ENCODE measurements at places on chromosomes 4 and X. TPM values are rescaled to one million over a fixed set of nuclear protein-coding genes. Genes with fewer than 3 reads are reported as not detected.

PHEX gene
- 0.37 TPM for polyA plus RNA-seq

PROM1 gene
- 44.8 TPM for polyA plus RNA-seq

SLC49A3 gene
- polyA plus RNA-seq = 4.1 TPM

DNA sequence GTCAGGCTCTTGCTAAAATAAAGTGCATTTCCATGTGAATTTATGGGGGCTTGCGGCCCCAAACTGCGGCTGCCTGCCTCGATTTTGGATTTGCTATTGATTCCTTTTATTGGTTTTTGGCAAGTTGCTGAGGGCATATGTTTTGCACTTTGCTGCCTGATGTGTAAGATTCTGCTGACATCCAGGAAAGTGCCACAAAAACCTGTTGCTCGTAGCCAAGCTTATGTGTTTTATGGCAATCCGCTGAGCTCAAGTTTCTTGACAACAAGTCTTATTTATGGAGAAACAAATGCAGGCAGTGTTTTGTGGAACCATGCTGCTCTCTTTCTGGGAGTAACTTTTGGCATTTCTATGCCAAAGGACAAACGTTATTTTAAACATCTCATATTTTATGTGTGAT, 97.3 kb upstream of the DDIT4L start:
- DNase-seq = peak; percentile 36

DNA sequence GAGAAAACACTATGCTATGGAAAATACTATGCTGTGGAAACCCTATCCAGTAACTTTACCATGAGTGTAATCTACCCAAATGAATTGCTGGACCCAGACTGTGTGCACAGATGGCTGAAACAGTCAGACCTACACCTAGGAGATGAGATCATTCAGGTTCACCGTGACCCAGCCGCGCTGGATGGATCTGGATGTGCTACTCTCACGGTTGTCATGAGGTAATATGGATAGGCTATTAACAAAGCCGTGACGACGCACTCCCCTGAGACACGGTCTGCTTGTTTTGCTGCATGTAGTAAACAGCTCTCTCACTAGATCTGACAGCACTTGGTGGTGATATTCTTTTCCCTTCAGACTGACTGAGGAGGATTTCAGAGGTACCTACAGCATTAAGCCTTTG, 832.5 kb upstream of the GRID2 start:
- no peak for DNase-seq

- DNase-seq = no peak
Observed at GRCh38 chr4:145879598-145879997, 59.0 kb downstream of the ZNF827 start.

GRCh38 chr4:158016511-158016910, 156.3 kb downstream of the GASK1B start:
- no peak for DNase-seq

GRCh38 chrX:149467461-149467860, 37.6 kb downstream of the IDS start:
- no peak for DNase-seq

- DNase-seq = no peak
Observed at GRCh38 chr4:15766821-15767220, 11.3 kb upstream of the CD38 start.

DNA sequence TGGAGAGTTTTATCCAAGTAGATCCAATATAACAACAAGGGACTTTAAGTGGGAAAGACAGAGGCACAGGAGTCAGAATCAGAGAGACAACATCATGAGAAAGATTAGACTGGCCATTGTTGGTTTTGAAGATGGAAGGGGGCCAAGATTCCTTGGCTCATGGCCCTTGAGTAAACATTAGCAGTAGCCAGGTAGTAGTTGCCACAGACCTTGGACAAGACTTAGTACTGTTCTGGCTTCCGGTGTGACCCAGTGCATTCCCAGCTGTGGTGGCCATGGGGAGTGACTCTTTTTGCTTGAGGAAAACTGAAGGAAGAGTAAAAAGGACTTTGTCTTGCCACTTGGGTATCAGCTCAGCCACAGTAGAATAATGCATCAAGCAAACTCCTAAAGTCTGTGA, 462.2 kb upstream of the CPXCR1 start:
- no peak for DNase-seq

DNA sequence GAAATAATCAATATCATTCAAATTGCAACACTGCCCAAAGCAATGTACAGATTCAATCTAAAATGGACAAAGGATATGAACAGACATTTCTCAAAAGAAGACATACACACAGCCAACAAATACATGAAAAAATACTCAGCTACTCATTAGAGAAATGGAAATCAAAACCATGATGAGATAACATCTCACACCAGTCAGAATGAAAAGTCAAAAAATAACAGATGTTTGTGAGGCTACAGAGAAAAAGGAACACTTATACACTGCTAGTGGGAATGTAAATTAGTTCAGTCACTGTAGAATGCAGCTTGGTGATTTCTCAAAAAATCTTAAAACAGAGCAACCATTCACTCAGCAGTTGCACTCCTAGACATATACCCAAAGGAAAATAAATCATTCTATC, 205.2 kb downstream of the DKK2 start:
- DNase-seq = no peak

DNA sequence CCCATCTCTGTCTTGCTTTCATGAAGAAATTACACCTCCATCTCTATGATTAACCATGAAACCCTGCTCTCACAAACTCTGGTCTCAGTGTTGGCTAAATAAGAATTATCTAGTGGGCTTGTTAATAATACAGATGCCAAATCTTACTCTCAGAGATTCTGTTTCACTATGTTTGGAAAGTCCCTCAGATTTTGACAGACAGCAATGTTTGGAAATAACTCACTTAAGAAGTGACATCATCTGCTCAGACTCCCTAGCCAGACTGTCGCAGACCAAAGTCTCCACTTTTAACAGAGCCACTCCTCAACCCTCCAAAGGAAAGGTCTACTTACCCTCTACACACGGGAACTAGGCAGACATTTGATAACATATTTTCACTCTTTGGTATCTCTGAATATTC, 328.5 kb upstream of the FGF16 start:
- DNase-seq = no peak

- DNase-seq = no peak
Observed at GRCh38 chrX:47643926-47644325, 6.4 kb downstream of the ELK1 start.

DNA sequence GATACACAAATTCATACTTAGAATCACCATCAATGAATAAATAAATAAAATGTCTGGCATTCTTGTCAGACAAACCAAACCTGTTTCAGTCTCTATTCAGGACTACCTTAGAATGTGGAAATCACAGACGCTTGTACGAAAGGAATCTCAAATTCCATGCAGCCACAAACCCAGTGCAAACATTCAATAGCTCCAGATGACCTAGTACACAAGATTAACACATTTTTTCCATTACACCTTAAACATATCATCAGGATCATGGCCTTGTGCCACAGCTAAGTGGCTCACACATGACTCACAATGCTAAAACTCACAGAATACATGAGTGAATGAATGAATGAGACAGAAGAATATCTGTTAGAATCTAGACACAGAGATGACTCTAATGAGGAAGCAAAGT, 134.2 kb downstream of the PWWP3B start:
- DNase-seq = no peak

DNA sequence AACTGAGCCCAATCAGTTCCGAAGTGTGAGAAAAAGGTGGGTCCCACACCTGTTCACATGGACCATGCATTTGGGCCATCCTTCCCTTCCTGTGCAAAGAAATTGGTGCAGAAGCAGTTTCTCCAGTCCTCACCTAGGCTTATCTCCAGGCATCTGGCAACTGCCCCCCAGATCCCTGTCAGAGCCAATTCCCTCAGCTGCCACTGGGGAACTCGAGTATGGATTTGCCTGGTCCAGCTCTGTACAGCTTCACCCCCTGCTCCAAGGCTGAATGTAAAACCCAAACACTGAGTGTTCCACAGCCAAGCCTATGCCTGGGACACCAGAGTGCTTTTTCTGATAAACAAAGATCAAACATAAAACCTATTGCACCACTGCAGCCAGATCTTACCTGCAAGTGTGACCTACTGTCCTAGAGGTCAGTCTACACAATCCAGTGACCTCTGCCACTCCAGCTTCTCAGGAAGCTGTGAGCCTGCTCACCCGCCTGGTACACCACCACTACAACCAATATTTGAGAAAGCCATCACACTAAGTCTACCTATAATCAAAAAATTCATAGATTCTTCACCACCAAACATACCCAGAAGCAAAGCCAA, 136.4 kb downstream of the STPG2 start:
- DNase-seq = no peak
